ENCODE measurements at places on chromosomes 2 and 18.

DNA sequence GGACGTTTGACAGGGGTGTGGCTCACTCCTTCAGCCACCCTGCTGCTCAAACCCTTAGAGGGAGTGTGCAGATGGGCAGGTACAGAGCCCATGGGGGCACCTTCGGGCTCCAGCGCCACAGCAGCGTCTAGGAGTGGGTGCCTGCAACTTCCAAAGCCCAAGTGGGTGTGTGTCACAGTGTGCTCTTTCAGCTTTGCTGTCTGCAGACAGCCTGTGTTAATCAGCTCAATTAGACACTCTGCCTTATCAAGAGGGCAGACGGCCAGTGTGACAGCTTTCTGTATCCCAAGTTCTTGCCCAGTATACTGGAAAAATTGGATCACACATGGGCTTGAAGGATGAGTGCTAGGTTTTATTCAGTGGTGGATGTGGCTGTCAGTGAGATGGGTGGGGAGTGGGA, 96.7 kb downstream of the AP1S3 start:
- no peak for DNase-seq

GRCh38 chr2:100784681-100785080, 35.3 kb upstream of the NPAS2 start:
- no peak for DNase-seq

GRCh38 chr2:205860885-205861284, 178.6 kb downstream of the NRP2 start:
- no peak for DNase-seq

DNA sequence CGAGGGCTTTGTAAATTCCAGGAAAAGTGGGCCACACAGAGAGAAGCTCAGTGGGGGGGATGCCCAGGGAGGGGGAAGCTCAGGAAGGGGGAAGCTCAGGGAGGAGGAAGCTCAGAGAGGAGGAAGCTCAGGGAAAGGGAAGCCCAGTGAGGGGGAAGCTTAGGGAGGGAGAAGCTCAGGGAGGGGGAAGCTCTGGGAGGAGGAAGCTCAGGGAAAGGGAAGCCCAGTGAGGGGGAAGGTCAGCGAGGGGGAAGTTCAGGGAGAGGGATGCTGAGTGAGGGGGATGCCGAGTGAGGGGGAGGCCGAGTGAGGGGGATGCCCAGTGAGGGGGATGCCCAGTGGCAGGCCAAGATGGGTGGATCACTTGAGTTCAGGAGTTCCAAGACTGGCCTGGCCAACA, 821 bp upstream of the CHRNG start:
- DNase-seq, result no peak

GRCh38 chr2:85717308-85718008, 23.3 kb downstream of the GNLY start:
- DNase-seq, result no peak

All from foreskin melanocyte (primary cell).